ENCODE measurements at places on chromosomes 7 and 10.
A peak's percentile ranks its signal among the peaks of the same experiment; 100 is the strongest.

- DNase-seq: no peak
These were observed 417.1 kb upstream of the KLF6 start for GRCh38 chr10:4201866-4202825.

DNA sequence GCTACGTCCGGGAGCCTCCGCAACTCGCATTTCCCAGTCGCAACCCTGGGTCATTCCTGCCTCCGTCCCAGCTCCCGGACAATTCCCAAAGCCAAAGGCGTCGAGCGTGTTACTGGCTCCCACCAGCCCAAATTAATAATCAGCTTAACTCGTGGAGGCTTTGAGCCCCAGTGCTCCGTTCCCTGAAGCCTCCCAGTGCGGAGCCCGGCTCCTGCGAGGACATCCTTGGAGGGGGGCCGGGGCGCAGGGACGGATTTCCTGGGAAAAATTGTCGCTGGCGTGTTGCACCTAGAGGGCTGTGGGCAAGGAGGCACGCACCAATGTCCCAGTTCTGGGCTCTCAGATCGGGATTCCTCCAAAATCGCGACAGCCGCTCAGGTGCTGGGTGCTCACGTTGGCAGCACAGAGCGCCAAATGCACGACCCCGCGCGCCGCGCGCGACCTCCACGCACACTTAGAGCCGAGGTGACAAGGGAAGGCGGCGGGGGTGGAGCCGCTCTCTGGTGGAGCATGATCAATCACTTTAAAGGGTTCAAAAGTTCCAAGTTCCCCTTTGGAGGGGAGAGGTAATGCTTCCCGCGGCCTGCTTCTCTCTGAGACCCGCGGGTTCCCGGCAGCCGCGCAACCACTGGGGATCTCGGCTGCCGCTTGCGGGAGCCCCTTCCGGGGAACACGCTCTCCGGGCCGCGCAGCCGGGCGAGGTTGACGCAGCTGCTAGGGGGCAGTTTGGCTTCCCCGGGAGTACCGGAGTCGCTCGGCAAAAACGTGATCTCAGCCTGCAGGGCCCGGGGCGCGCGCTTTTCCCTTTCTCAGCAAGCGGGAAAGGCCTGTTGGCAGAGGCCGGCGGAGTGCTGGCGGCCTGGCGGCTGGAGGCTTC, 25.5 kb downstream of the SKIDA1 start:
- DNase-seq: peak; percentile 36

- DNase-seq: peak; percentile 93
These were observed 28.1 kb upstream of the NPVF start for GRCh38 chr7:25256333-25256819.

GRCh38 chr10:71965623-71966022, 1.4 kb downstream of the CHST3 start:
- DNase-seq: no peak

GRCh38 chr7:371119-371778, 81.3 kb downstream of the FOXL3 start:
- DNase-seq: no peak
